PC-9 (cell line): ENCODE measurements at places on chromosomes 3 and 15.

DNA sequence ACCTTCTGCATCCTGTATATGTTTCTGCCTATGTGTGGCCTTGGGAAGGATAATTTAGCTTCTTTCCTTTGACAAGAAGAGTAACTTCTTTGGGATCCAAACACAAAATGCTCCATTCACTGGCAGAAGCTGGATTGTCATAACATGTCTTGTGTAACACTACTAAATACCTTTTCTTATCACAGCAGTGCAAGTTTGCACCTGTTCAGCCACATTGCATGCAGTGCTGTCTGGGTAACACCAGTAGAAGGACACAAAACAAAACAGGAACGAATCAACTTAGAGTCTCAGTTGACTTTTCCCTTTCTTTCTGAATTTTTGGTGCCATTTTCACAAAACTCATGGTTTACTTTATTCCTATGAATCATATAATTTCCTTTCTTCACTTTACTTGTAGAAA lies 43.6 kb upstream of the TNIK start:
- DNase-seq: no peak
- H3K4me3 ChIP-seq: no peak overlapping the region
- no peak overlapping the region for H3K27ac ChIP-seq

DNA sequence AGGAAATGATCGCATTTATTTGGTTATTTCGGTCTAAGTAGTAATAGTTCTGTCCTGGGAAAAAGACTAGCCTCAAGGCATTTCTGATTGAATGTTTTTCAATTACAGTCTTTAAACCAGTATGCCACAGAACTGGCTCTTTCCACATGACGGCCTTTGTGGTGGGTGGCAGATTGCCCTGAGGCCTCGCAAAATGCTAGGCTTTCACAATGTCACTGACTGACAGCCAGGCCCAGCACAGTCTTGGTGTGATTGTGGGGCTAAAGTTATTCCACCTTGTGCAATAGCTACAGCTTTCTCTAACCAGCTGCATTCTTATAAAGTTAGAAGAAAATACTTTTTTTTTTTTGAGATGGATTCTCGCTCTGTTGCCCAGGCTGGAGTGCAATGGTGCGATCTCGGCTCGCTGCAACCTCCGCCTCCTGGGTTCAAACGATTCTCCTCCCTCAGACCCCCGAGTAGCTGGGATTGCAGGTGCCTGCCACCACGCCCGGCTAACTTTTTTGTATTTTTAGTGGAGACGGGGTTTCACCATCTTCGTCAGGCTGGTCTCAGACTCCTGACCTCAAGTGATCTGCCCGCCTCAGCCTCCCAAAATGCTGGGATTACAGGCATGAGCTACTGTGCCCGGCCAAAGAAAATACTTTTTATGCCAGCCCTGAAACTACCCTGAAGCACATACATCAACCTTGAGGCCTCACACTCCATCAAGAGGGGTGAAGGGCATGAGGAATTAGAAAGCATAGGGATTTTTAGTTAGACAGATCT lies 2.5 kb upstream of the ADIPOQ start:
- no peaks in the 10 kb centered on the region for H3K27me3 ChIP-seq
- no peak overlapping the region for H3K4me3 ChIP-seq
- peaks cover 20% of the 10 kb centered on the region for H3K4me1 ChIP-seq
- H3K27ac ChIP-seq: no peak overlapping the region

DNA sequence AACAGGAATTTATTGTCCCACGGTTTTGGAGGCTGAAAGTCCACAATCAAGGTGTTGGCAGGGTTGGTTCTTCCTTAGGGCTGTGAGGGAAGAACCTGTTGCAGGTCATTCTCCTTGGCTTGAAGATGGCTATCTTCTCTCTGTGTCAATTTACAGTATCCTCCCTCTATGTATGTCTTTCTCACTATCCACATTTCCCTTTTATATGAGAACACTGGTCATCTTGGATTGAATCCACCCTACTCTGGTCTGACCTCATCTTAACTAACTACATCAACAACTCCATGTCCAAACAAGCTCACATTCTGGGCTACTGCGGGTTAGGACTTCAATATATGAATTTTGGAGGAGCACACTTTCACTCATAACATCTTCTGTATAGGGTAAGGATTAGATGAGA lies 61.9 kb downstream of the CLDN1 start:
- no peak overlapping the region for H3K27ac ChIP-seq
- no peak for DNase-seq
- no peaks in the 10 kb centered on the region for H3K36me3 ChIP-seq
- H3K27me3 ChIP-seq: no peaks in the 10 kb centered on the region
- H3K4me3 ChIP-seq: no peak overlapping the region

DNA sequence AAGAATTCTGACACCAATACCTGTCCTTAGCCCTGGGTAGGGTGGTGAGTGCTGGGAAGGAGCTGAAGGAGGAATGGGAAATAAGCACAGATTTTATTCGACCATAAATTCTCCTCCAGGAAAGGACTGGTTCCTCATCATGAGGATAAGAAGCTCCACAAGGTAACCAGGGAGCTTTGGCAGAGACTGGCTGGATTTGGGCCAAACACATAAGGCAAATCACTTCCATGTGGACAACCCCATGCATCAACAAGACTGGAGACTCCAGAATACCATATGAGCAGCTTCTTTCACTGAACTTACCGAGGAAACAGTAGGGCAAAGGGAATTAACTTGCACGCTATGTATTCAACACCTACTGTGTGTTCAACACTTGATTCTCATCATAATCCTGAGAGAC lies 312.5 kb downstream of the NTRK3 start:
- H3K4me1 ChIP-seq: no peaks in the 10 kb centered on the region
- H3K36me3 ChIP-seq: no peaks in the 10 kb centered on the region
- DNase-seq: no peak
- no peak overlapping the region for H3K4me3 ChIP-seq

- H3K4me1 ChIP-seq: 0 out of 2 replicates have a peak, but pooled peaks cover under 1% of the 10 kb centered on the region
- H3K36me3 ChIP-seq: no peaks in the 10 kb centered on the region
- no peak overlapping the region for H3K27ac ChIP-seq
- H3K4me3 ChIP-seq: no peak overlapping the region
These were observed 81.0 kb upstream of the NMNAT3 start for GRCh38 chr3:139758654-139759291.

- H3K36me3 ChIP-seq: peaks cover 10% of the 10 kb centered on the region; the same call in 1 of the 2 replicates
- no peak for DNase-seq
- H3K27me3 ChIP-seq: no peaks in the 10 kb centered on the region
These were observed 2.4 kb upstream of the SEC62 start for GRCh38 chr3:169964176-169964575.

- no peak for DNase-seq
- H3K27me3 ChIP-seq: no peaks in the 10 kb centered on the region
- no peak overlapping the region for H3K27ac ChIP-seq
- H3K4me3 ChIP-seq: no peak overlapping the region
- H3K4me1 ChIP-seq: no peaks in the 10 kb centered on the region
These were observed 75.8 kb upstream of the WDR72 start for GRCh38 chr15:53835309-53835708.

GRCh38 chr15:24823473-24823872 lies 131.3 kb upstream of the SNRPN start:
- no peak for DNase-seq
- H3K4me3 ChIP-seq: no peak overlapping the region
- H3K4me1 ChIP-seq: no peaks in the 10 kb centered on the region
- no peaks in the 10 kb centered on the region for H3K36me3 ChIP-seq
- H3K27ac ChIP-seq: no peak overlapping the region

DNA sequence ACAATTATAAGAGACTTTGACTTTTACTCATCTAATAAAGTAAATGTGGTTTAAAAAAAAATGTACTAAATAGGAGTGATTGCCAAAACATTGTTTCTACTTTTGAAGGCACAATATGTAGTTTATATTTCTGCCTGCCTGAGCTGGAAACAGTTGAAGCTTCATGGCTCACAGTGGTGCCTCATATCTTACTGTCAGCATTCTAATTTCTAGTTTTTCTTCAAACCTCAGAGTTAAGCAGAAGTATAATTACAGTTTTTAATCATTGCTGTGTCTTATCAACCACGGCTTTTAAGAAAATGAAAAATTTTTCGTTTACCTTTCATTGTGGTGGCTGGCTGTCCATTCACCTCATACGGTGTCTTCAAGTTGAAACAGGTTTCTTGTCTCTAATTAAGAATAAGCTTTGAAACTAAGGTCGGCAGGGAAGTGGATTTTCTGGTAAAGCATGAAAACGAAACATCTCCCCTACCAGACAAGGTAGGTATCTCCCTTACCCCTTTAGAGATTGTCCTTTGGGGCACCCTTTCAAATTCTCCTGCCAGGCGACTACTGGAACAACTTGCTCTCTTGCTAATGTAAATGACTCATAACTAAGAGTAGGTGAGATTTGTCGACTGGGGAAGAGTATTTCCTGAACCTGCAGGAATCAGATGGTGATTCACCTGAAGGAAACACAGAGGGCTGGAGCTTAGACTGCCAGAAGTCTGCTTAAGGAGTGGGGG lies at the start of gene GPR87:
TSS of gene GPR87 (minus strand) at position 554 of the 725 bp plus-strand sequence. CDS start 16,720 bp downstream, outside the sequence.
- H3K27me3 ChIP-seq: no peaks in the 10 kb centered on the region
- H3K4me1 ChIP-seq: peaks cover 53% of the 10 kb centered on the region
- no peaks in the 10 kb centered on the region for H3K36me3 ChIP-seq

GRCh38 chr3:9013782-9014563 lies 50.7 kb upstream of the RAD18 start:
- H3K27me3 ChIP-seq: no peaks in the 10 kb centered on the region
- H3K4me3 ChIP-seq: no peak overlapping the region
- no peaks in the 10 kb centered on the region for H3K4me1 ChIP-seq
- H3K36me3 ChIP-seq: no peaks in the 10 kb centered on the region
- no peak overlapping the region for H3K27ac ChIP-seq

- H3K4me1 ChIP-seq: peaks cover 30% of the 10 kb centered on the region
- DNase-seq: peak; percentile 36
- peak overlapping the region; percentile 35 for H3K27ac ChIP-seq
- H3K4me3 ChIP-seq: no peak overlapping the region
- no peaks in the 10 kb centered on the region for H3K27me3 ChIP-seq
These were observed 61.2 kb upstream of the MCF2L2 start for GRCh38 chr3:183489455-183490210.

GRCh38 chr3:111080413-111080812 lies 8.8 kb downstream of the NECTIN3 start:
- H3K4me3 ChIP-seq: no peak overlapping the region
- no peak for DNase-seq
- no peaks in the 10 kb centered on the region for H3K4me1 ChIP-seq

GRCh38 chr3:64612916-64613526 lies 74.8 kb downstream of the ADAMTS9 start:
- no peaks in the 10 kb centered on the region for H3K36me3 ChIP-seq
- no peak overlapping the region for H3K4me3 ChIP-seq
- no peaks in the 10 kb centered on the region for H3K27me3 ChIP-seq
- H3K27ac ChIP-seq: no peak overlapping the region
- DNase-seq: no peak
- H3K4me1 ChIP-seq: no peaks in the 10 kb centered on the region

DNA sequence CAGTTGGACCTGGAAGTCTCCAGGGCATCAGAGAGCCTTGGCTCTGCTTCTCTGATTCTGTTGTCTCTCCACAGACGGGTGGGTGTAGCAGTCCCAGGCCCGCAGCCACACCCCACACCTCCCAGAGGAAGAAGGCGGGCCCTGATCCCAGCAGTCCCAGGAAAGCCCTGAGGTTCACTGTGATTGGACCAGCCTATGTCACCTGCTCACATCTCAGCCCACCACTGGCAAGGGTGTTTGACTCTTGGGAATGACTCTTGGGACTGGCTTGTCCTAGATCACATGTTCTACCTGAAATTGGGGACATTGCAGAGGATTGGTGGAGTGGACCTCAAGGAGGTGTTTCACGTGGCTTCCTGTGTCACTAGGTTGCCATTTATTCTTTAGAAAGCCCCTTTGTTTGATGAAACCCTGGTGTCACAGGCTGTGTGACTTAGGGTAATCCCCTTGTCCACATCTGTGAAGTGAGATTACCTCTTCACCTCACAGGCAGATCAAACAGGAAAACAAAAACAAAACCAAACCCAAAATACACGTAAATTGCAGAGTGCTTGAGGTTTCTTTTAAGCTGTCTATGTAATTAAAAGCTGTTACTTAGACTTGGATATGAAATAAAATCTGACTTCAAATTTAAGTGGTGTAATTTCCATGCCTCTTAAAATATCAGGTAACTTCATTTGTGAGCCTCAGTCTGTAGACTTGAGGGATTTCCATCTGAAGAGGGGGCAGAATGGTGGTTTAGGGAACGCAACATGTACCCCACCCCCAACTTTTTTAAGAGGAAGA lies 26.7 kb downstream of the FLNB start:
- H3K27ac ChIP-seq: peak overlapping the region; percentile 46
- H3K27me3 ChIP-seq: no peaks in the 10 kb centered on the region
- H3K4me1 ChIP-seq: peaks cover 49% of the 10 kb centered on the region
- DNase-seq: no peak
- H3K4me3 ChIP-seq: no peak overlapping the region
- H3K36me3 ChIP-seq: no peaks in the 10 kb centered on the region

- H3K27me3 ChIP-seq: no peaks in the 10 kb centered on the region
- DNase-seq: no peak
- no peaks in the 10 kb centered on the region for H3K4me1 ChIP-seq
- no peaks in the 10 kb centered on the region for H3K36me3 ChIP-seq
- no peak overlapping the region for H3K4me3 ChIP-seq
These were observed 44.4 kb upstream of the OTOL1 start for GRCh38 chr3:161452179-161452578.

GRCh38 chr15:72033711-72034110 lies 84.2 kb downstream of the MYO9A start:
- no peak overlapping the region for H3K27ac ChIP-seq
- DNase-seq: no peak
- no peaks in the 10 kb centered on the region for H3K4me1 ChIP-seq
- no peak overlapping the region for H3K4me3 ChIP-seq
- H3K27me3 ChIP-seq: no peaks in the 10 kb centered on the region

DNA sequence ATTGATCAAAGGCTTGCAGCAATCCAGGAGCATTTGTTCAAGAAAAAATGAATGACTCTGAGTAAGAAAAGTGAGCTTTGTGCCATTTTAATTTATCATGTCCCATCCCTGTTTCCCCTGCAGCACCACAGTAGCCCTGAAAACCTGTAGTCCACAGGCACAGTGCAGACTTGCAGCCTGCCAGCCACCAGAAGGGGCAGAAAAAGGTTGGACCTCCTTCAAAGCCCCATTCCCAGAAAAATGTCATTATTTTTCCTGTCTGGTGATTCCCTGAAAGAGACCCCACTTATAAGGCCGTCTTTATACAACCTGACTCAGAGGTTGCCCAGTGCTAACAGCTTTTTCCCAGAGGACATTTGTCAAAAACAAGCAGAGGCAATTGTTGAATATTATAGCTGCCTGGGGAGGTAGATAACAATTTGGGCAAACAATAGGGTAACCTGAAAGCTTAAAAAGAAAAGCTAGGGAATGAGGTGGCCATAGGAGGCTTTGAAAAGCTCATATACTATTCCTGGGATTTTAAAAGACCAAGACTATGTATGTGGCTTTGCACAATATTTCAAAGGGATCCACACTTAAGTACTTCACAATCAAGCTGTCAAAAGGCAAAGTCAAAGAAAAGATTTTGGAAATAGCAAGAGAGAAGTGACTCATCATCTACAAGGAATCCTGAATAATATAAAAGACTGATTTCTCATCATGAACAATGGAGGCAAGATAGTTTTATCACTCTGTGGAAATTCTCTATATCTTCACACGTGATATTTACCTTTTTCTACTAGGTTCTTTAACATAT lies 136.8 kb upstream of the PLXNA1 start:
- H3K36me3 ChIP-seq: no peaks in the 10 kb centered on the region
- no peaks in the 10 kb centered on the region for H3K27me3 ChIP-seq
- no peak overlapping the region for H3K4me3 ChIP-seq
- H3K4me1 ChIP-seq: no peaks in the 10 kb centered on the region
- no peak overlapping the region for H3K27ac ChIP-seq
